ENCODE measurements at places on chromosomes 7 and 10.
A peak's percentile ranks its signal among the peaks of the same experiment; 100 is the strongest.

GRCh38 chr10:117159390-117159789, 21.3 kb upstream of the VAX1 start:
- no peak for DNase-seq

DNA sequence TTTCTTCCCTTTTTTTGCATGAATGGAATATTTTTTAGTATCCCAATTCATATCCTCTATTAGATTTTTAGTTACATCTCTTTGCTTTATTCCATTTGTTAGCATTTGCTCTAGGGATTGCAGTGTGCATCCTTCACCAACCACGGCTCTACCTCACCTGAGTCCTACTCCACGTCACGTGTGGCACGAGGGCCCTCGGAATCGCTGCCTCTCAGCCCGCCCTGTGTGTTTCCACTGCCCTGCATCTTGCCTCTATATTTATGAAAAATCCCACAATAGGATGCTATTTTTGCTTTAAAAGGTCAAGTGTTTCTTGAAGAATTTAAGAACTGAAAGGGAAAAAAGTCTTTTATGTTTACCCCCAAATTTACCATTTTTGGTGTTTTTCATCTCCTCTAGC, 41.0 kb downstream of the CFAP46 start:
- DNase-seq = no peak

DNA sequence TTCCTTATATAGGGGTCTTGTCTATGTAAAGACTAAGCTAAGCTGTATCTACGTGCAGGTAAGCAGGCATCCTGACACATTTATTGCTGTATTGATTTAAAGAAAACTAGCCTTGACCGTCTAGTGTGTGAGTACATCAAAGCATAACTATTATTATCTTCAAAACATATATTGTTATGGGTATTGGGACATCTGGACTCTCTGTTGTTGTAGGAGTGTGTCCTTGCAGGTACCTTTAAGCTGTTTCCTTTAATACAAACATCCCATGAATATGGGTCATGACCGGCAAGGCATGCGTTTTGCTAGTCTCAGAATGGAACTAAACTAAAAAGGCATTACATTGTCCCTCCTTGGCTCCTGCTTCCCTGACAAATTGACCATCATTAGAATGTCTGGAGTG, 35.1 kb upstream of the AKR1E2 start:
- no peak for DNase-seq

DNA sequence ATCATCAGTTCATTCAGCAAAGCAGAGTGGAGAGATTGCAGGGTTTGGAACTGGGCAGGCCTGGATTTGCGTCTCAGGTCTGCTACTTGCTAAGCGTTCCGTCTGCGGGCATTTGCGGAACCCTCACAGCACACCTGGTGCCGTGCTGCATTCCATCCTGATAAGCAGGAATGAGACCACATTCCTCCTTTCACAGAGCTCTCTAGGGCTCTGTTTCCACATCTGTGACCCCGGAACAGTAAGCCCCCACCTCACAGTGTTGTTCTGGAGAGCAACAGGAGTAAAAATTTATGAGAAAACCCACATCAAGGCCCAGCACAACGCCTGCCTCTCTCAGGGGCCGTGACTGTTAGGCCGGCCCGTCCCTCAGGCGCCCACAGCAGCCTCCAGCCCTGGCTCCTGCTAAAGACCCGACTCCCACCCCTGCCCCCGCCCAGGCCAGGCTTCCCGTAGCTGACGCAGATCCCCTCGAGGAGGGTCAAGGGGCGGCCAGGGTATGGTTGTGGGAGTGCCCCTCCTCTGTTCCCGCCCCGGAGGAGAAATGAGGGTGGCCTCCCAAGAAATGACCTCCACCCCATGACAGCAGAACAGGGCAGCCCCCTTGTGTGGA, 128.9 kb downstream of the RGS10 start:
- no peak for DNase-seq

- DNase-seq = no peak
Observed at GRCh38 chr7:41148521-41148951, 554.4 kb downstream of the INHBA start.

DNA sequence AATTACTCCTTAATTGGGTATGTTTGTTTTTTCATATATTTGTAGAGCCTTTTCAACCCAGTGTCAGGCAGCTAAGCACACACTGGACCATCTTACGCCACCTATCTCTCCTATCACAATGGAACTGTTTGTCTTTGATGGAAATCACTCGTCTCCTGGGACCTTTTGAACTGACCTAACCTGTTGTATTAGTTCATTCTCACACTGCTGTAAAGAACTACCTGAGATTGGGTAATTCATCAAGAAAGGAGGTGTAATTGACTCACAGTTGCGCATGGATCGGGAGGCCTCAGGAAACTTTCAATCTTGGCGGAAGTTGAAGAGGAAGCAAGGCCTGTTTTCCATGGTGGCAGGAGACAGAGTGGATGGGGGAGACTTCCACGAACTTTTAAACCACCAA, 182.0 kb downstream of the TCERG1L start:
- peak; percentile 33 for DNase-seq

DNA sequence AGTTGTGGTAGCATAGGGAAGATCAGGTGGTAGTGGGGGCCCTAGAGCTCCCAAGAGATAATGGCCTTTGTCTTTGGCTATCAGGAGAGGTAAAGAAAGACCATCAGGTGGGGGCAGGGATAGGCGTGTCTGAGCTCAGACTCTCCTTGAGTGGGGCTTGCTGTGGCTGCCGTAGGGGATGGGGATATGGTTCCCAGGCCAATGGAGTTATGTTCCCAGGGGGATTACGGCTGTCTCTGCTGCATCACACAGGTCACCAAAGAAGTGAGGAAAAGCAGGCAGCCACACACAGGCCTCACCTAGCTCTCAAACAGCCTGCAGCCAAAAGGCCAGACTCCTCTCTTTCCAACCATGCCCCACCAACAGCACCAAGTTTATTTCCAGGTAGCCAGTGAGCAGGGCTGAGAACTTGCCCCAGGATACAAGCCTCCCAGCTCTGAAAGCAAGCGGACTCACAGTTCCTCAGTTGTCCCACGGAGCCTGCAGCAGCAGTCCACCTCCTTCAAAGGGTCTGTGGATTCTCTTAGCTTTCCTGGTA, 37.6 kb upstream of the C1QL3 start:
- DNase-seq = no peak

- no peak for DNase-seq
Observed at GRCh38 chr10:69911613-69912528, 110.2 kb downstream of the COL13A1 start.

DNA sequence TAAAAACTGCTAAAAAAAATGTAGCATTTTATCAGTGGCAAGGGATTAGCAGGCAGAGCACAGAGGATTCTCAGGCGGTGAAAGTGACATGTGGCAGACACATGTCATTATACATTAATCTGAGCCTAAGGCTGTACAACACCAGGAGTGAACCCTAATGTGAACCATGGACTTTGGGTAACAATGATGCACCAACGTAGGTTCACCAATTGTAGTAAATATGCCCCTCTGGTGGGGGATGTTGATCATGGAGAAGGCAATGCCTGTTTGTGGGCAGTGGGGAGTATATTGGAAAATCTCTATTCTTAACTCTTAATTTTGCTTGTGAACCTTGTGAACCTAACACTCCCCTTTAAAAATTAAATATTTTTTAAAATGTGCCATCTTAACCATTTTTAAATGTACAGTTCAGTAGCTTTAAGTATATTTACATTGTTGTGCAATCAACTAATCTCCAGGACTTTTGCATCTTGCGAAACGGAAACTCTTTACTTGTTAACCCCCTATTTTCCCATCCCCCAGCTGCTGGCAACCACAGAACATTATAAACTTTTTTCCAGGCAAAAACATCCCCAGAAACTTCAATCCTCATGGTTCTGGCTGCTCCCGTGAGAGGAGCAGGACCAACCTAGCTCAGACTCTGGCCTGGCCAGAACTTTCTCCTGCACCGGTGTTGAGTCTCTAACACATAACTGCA, 29.9 kb downstream of the LRRC20 start:
- DNase-seq = no peak
